CD4-positive, alpha-beta T cell treated with Interferon gamma for 1 hour (primary cell): ENCODE measurements at places on chromosomes 16 and 17.

- DNase-seq, result no peak
Measured at GRCh38 chr16:59296888-59297287, 562.8 kb upstream of the GOT2 start.

GRCh38 chr17:29384901-29385300, 5.3 kb upstream of the TAOK1 start:
- no peak for DNase-seq

DNA sequence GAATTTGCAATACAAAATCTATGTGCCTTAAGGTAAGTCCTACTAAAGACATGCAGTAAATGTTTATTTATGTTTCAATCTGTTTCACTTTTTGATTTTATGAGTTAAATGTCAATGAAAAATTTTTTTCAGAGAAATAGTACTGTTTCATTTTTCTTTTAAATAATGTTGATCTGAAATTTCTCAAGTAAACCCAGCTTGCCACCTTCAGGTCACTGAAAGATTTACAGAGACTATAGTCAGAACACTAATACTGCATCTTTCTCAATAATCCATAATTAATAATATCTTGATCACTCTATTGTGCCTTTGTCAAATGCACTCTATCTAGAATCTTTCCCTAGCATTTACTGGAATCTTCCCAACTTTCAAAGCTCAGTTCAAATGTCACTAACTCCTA, 6.5 kb upstream of the DHX40 start:
- DNase-seq, result no peak

- DNase-seq, result no peak
Measured at GRCh38 chr17:80423536-80424225, 8.7 kb downstream of the ENDOV start.

DNA sequence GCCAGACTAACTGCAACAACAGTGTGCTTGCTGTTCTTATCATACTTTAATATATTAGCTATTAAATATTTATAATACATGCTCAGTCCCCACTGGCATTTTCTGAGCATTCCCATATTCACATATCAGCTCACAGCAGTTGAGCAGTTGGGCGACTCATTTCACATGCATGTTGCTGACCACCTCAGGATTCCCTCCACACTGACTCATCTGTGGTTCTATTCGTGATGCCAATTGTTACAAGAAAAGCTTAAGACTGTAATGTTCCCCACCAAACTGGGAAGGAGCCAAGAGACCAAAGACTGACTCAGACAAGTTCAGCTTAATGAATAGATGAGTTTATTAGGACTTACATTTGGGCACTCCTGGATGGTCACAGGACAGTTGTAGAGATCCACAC, 100.3 kb upstream of the KIF2B start:
- DNase-seq, result no peak

DNA sequence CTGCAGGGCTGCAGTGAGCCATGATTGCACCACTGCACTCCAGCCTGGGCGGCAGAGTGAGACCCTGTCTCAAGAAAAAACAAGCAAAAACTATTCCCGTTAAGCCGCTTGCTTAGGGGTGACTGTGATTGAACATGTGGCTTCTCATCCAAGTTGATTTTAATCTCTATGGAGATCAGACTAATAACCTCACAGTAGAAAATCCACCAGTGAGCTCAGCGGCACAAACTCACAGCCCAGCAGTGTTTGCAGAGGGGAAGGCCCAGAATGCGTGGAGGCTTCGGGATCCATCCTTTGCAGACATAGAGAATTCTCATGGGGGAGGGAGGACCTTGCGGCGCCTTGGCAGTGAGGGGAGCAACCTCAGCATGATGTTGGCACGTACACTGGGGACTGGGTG, 7.4 kb downstream of the BANP start:
- no peak for DNase-seq

- DNase-seq, result no peak
Measured at GRCh38 chr17:77346765-77347164, 206.0 kb downstream of the SEC14L1 start.

DNA sequence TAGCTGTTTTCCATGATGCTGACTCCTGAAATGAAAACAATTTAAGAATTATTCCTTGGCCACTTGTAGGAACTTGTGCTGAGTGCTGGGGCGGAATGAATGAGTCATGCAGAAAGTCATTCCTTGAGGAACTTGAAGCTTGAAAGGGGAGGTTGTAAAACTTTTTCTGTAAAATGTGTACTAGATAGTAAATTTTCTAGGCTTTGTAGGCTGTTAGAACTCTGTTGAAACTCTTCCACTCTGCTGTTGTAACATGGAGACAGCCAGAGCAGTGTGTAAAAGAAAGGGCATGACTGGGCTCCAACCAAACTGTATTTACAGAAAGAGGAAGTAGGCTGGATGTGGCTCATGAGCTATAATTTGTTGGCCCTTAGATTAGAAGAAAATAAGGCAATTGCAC, 46.1 kb downstream of the ABCA8 start:
- no peak for DNase-seq

GRCh38 chr17:60712675-60713074, 35.0 kb downstream of the BCAS3 start:
- no peak for DNase-seq

DNA sequence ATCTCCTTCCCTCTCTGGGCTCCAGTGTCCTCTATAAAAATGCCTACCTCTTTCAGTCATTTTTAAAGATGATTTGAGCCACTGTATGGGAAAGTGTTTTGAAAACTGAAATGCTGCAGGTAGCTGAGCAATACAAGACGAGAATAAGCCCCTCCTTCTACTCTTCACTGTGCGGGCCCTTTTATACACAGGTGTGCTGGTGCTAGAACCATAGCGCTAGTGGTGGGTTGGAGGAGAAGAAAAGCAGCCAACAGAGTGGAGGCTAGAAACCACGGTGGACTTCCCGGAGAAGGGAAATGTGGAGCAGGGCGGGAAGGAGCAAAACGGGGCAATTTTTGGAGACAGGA, 58.2 kb upstream of the DLX4 start:
- no peak for DNase-seq

DNA sequence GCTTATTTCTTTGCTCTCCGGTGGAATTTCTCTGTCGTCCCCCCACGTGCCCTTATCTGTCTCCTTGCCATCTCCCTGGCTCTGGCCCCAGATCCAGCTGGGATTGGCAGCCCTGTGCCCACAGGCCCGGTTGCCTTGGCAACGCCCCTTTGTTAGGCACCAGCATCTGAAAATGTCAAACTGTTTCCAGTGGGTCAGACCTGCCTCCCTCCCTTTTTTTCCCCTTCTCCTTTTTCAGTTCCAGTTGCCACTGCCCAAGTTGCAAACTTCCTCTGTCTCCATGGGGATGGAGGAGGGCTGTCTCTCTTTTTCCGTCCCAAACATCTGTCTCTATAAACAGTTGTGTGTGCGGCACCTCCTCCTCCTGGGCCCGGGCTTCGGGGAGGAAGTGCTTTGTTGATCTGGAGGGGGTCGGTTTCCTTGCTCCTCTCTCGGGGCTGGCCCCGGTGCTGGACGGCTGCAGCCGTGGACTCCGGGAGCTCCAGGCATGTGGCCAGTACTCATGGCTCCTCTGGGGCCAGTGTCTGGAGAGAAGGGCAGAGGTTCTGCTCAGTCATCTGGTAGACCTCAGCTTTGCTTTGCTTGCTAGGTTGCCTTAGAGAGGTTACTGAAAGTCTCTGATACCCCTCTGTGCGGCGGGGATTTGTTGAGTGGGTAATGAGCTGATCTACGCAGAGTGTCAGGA, 35.3 kb downstream of the SOCS3 start:
- peak; percentile 75 for DNase-seq

- no peak for DNase-seq
Measured at GRCh38 chr17:82217120-82217529, 4.5 kb upstream of the CCDC57 start.

DNA sequence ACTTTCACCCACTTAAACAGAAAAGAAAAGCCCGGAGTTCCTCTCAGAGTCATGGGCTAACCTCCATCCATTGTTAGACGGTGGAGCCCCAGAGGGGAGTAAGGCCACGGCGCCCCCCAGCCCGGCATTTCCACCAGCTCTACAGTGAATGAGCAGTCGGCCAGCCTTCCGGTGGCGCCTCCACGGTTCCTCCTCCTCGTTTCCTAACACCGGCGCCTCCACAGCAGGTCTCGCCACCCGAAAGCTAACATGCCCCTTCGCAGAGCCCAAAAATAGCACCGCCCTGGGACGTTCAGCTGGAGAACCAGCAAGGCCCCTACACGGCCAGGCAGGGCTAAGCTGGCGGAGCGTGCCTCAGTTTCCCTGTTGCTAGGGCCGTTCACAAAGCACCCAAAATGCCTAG, 858 bp downstream of the MMD start:
- peak; percentile 29 for DNase-seq

DNA sequence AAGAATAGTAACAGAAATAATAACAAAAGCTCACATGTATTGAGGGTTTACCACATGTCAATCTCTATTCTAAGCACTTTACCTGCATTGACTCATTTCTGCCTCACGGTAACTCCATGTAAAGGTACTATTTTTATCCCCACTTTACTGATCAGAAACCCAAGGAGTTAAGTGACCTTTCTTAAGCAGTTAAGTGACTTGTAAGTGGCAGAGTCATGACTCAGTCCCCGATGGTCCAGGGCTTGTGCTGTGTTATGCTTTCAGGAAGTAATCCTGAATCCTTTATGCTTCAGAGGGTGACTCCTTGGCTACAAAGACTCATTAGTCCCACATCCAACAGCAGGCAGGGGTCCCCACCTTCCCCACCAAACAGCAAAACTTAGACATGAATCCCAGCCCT, 66.5 kb downstream of the MRM1 start:
- DNase-seq, result no peak

- no peak for DNase-seq
Measured at GRCh38 chr16:22624038-22624799, 113.5 kb downstream of the NPIPB5 start.
